ENCODE measurements at places on chromosomes 5 and 9.
A peak's percentile ranks its signal among the peaks of the same experiment; 100 is the strongest.

DNA sequence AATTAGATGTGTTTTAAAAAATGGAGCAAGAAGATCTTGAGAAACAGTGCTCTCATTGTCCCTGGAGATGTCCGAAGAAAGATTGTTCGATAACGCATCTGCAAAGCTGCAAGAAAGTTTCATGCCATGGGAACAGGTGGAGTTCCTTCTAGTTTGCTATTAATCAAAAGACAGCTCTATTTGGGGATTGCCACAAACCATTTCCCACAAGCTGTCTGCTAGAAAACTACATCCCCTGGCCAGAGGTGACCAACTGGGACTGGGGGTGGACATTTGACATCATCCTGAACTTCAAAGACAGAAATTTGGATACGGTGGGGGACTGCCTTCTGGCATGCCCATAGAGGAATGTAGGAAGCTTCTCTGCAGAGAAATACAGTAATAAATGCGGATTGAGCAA lies 50.8 kb upstream of the OSMR start:
- no peak for DNase-seq

DNA sequence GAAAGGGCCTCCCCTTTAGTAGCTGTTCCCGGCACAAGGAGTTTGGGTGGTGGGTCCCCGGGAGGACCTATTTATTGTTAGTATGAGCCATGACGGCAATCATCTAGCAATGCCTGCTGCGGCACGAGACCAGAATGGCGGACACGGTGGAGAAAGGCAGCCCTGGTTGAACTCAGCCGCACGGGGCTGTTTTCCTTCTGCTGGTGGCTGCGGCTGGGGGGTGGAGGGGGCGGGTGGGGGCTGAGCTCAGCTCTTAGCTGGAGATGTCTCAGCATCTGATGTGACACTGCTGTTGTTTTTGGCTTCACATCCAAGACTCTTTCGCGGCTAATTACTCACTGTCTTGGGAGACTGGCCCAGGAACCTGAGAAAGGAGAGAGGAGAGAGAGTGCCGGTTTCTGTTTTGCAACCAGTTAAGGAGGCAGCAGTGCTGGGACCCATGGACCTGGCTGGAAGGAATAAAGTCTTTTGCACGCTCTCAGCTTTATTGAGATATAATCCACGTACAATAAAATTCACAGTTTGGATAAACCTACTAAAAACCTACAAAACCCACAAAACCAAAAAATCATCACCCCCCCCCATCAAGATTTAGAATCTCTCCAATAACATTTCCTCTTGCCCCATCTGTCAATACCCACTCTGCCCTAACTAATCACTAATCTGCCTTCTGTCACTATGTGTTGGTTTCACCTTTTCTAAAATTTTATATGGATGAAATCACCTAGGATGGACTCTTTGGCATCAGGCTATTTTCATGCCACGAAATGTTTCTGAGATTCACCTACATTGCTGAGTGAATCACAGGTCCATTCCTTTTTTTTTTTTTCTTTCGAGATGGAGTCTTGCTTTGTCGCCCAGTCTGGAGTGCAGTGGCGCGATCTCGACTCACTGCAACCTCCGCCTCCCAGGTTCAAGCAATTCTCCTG lies 81.8 kb upstream of the NEURL1B start:
- DNase-seq: no peak

DNA sequence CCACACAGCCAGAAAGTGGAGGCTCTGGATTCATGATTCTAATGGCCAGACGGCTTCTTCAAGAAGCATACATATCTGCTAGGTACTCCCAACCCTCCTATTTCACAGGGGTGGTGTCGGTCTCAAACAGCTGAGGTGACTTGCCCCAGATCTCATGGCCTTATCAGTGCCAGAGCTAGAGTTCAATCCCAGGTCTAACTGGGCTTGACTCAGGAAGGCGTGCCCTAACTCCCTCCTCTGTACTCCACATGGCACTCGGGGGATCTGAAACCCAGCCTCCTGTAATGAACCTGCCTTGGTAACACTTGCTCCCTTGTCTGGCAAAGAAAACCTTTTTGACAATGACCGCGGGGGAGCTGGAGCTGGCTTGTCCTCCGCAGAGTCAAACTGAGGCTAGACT lies 2.1 kb downstream of the QRFP start:
- no peak for DNase-seq

DNA sequence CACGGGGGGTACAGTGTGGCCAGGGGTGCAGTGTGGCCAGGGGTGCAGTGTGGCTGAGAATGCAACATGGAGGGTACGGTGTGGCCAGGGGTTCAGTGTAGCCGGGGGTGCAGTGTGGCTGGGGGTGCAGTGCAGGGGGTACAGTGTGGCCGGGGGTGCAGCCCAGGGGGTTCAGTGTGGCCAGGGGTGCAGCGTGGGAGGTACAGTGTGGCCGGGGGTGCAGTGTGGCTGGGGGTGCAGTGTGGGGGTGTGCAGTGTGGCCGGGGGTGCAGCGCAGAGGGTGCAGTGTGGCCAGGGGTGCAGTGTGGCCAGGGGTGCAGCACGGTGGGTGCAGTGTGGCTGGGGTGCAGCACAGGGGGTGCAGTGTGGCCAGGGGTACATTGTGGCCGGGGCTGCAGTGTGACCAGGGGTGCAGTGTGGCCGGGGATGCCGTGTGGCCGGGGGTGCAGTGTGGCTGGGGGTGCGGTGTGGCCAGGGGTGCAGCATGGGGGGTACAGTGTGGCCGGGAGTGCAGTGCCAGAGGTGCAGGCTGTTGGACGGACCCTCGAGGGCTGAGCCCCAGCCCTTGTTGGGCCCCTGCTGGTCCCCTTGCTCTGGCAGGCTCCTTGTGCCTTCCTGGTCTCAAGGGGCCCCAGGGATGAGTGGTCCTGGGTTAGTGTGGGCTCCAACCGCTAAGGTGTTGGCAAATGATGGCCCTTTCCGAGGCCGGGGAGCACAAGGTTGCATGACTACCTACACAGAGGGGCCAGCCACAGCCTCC lies 17.9 kb downstream of the TPPP start:
- no peak for DNase-seq

DNA sequence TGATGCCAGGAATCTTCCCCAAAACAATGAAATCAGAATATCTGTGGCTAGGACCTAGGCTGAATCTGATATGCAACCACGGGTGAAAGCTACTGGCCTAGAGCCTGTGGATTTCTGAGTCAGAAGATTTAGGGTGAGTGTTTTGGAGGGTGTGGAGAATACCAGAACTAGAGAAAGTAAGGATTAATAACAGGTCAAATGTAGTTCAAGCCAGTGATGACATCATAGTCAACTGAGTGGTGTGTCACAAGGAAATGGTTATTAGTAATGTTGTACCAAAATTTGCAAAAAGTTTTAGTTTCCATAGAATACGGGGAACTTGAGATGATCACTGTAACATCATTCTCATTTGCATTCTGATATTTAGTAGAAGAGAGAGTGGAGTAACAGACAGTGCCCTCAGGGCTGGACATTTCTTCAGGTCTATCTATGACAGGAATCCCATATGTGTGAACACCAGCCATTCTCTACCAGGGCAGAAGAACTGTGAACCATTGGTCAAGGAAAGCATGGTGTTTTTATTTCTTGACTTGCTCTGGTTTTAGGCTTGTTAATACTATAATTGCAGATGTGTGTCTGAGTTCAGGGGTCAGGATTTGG lies 3.7 kb downstream of the GALNT12 start:
- no peak for DNase-seq

- no peak for DNase-seq
Measured at GRCh38 chr5:45035991-45036390, 227.2 kb downstream of the MRPS30 start.

DNA sequence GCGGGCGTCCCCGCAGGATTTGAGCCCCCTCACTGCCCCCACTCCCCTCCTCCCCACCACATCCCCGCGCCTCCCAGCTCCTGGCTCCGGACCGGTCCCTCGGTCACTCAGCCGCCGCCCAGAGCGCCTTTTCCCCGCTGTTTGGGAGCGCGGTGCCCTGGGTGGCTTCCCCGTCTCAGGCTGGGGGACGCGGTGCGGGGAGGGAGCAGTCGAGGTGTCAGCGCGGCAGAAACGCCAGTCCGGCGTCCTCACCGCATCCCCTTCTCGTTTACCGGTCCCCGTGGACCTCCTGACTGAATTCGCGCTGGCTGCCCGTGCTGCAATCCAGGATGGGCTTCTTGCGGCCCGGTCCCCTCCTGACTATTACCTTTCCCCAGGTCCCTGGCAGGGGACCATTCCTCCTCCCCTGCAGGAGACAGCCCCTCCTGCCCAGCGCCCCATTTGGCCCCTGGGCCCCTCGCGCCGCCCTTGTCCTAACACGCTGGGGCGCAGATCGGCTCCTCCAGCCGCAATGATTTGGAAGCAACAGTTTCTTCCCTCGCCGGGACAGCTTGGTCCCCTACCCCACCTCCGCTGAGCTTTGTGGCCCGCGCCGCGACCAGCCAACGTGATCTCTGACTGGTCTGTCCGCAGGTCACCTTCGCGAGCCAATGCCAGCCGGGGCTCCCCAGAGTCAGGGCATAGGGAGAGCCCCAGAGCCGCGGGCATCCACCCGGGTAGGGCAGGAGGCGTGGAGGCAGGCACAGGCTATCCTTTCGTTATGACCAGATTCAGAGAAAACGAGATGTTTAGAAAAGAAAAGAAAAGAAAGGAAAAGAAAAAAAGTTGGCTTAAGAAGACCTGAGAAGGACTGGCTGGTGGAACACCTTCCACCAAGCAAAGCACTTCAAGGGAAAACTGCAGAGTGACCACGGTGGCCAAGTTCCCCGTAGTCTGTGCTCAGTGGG lies 1.2 kb downstream of the ANKRD33B start:
- no peak for DNase-seq

DNA sequence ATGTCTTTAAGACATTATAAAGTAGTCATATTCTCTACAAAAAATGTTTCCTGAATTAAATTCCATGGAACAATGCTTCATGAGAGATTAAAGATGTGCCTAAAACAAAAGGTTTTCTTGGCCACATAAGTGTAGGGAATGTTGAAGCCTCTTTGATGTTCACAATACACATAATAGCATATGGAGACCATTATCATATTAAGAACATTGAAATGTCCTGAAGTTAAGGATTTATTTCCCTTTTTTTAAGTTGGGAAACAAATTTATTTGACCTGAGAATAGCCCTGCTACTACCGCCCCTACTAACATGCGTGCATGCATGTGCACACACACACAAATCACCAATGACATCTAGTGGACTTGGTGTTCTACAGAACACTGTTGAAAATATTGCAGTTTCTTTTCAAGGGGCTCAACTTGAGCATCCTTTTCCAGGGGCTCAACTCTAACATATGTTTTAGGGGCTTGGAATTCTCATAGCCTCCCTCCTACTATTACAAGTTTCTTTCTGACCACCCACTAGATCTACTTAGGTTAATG lies 124.9 kb upstream of the C6 start:
- DNase-seq: no peak

DNA sequence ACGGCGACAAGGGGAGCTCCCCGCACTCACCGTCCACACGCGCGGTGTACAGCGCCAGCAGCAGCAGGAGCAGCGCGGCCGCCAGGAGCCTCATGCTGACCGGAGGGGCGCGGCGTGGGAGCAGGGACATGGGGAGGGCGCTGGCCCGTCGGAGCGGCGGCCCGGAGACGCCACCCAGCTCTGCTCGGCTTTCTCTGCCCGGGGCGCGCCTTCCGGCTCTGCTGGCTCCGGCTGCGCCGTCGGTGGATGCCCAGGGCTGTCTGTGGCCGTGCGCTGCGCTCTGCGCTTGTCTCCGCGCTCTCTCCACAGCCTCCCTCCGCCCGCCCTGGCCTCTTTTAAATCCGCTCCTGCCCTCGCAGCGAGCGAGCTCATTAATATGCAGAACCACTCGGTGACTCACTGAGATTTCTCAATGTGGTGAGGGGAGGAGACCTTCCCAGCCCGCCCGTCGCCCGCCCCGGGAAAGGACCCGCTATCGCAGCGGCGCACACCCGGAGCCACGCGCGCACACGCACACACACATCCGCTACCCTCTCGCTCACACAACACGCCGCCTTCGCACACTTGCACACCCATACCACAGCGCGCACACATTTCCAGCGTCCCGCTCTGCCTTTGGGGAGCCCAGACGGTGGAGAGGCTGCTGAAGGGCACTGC lies at the start of gene CXCL14:
Gene CXCL14, minus strand, starts transcription at position 307 of the 657 bp plus-strand sequence. Its CDS starts 213 bp downstream, at position 94.
- no peak for DNase-seq

GRCh38 chr9:2496934-2497333 lies 124.7 kb upstream of the VLDLR start:
- no peak for DNase-seq

DNA sequence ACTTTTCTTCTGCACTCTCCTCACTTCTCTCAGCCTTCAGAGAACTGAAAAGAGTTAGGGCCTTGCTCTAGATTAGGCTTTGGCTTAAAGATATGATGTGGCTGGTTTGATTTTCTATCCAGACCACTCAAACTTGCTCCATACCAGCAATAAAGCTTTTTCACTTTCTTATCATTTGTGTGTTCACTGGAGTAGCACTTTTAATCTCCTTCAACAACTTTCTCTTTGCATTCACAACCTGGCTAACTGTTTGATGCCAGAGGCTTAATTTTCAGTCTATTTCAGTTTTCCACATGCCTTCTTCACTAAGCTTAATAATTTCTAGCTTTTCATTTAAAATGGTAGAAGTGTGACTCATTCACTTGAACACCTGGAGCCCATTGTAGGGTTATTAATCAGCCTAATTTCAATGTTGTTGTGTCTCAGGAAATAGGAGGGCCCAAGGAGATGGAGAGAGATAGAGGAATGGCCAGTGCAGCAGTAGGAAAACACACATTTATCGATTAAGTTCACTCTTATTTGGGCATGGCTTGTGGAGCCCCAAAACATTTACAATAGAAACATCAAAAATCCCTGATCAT lies 5.9 kb downstream of the ATPSCKMT start:
- no peak for DNase-seq

DNA sequence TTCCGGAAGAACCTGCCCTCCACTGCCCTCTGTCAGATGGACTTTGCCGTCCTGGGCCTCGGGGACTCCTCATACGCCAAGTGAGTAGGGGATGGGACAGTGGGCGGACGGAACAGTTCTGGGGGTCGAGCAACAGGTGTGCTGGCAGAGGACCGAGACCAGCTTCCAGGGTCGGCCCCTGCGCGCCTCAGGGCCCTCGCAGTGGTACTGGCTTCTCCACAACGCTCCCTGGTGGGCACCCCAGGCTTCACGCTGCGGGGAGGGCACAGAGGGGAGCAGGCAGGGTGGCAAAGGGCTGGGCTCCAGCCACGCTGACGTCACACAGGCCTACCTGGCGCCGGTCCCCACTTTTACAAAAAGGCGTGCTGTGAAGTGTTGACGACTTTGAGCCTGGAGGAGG lies 7.0 kb downstream of the NDOR1 start:
- DNase-seq: no peak

DNA sequence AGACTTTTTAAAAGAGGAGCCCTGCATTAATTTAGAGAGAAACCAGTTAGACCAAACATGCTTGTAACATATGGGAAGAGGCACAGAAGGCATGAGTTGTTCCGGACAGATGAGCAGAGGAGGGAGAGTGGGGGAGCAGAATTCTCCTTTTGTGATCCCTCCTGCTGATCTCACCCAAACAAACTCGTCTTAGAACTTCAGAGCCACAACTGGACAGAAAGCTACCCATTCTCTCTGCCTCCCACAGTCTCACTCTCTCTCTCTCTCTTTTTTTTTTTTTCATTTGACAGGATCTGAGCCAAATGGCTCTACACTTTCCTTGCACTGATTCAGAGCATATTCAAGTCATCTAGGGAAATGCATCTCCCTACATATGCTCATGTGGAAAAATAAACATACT lies 196.0 kb upstream of the PAPPA start:
- no peak for DNase-seq

GRCh38 chr9:129495620-129496472 lies 125.1 kb downstream of the C9orf50 start:
- peak; percentile 60 for DNase-seq

- no peak for DNase-seq
Measured at GRCh38 chr9:87276327-87276841, 221.3 kb upstream of the DAPK1 start.

GRCh38 chr5:107712359-107712870 lies 41.7 kb upstream of the EFNA5 start:
- no peak for DNase-seq
